Activated CD8-positive, alpha-beta T cell treated with anti-CD3 and anti-CD28 coated beads, Interleukin-2, amount 10 ng/mL, durations not matched to agents 7 days and 5 days (primary cell): ENCODE measurements at places on chromosomes 4 and X. TPM values are rescaled to one million over a fixed set of nuclear protein-coding genes. Genes with fewer than 3 reads are reported as not detected.

PFKFB1 gene
- total RNA-seq = 0.61 TPM

CFP gene
- total RNA-seq = 13.1 TPM

- DNase-seq = no peak
These were observed 284.3 kb downstream of the SLC7A11 start for GRCh38 chr4:137957806-137958205.

PRRG1 gene
- not detected for total RNA-seq

GRCh38 chr4:70463335-70463734, 8.7 kb upstream of the MUC7 start:
- no peak for DNase-seq

- DNase-seq = no peak
These were observed 214.4 kb upstream of the KLF3 start for GRCh38 chr4:38449506-38450174.
